ENCODE measurements at places on chromosomes 16 and 17.

DNA sequence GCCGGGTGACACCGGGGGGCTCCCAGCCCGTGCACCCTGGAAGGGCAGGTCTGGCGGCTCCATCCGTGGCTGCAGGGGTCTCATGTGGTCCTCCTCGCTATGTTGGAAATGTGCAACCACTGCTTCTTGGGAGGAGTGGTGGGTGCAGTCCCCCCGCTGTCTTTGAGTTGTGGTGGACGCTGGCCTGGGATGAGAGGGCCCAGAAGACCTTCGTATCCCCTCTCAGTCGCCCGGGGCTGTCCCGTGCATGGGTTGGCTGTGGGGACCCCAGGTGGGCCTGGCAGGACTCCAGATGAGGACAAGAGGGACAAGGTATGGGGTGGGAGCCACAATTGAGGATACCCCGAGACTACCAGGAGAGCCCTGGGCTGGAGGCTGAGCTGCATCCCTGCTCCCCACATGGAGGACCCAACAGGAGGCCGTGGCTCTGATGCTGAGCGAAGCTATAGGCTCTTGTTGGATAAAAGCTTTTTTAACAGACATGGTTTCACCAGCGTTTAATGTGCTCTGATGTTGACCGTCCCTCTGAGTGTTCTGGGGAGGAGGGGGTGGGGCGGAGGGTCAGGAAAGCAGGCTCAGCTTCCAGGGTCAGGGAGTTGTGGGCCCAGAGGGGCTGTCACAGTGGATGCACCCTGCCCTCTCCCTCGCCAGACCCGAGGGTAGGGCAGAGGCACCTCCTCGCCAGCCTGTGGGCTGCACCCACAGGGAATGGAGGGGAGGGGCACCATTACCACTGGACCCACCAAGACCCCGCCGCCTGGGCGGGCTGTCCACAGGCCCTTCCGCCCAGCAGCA, 5.4 kb downstream of the SPATA2L start:
- DNase-seq = no peak

- no peak for DNase-seq
Observed at GRCh38 chr16:78353640-78354275, 254.3 kb downstream of the WWOX start.

DNA sequence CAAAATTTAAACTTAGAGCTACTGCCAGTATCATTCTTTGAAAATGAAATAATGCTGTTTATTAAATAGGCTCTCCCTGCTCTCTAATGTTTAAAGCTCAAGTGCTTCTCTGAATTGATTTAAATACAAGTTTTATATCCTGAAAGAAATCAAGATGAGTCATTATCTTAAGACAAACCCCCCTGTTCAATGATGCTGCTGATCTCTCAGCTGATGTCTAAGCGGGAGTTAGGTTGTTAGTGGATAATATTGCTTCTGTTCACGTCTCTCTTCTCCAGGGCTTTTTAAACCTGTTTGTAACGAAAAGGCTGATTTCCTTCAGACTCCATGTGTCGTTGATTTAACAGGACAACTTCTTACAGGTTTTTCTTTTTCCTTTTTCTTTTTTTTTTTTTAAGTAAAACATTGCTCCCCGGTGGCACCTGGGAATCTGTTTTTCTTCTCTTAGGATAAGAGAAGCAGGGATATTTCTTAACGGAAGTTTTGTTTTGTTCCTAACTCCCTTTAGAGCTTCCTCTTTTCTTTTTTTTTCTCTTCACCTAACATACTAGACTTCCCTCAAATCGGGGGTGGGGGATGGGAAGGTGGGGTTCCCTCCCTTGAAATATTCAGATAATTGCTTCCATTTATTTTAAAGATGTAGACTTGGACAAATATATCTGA, 807 bp upstream of the LYRM9 start:
- DNase-seq = no peak

DNA sequence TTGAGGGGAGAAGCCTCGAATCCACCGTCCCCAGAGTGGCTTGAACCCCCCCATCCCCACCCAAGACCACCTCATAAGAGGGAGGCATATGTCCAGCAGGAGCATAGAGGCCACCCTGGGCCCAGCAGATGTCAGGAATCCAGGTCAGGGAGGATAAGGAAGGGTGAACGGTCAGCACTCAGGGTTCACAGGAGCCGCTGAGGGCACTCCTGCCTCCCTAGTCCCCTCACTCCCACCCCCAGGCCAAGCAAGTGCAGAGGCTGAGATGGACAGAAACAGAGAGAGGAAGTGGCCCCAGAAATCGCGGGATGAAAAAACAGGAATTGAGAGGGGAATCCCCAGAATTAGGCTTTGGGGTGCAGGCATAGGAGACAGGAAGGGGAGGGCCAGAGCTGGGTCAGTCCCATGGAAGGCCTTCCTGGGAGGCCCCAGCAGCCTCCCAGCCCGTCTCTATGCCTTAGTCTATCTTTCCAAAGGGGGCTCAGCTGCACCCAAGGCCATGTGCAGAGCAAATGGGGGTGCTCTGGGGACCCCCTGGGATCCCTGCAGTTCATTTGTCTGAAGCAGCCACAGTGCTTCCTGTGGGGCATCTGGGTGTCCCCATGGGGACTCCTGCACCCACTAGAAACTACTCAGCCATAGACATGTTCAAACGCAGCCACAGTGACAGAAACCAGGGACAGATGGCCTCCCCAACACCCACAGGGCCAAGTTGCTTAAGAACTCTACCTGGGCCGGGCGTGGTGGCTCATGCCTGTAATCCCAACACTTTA, 1.7 kb downstream of the CMTM3 start:
- peak; percentile 65 for DNase-seq

DNA sequence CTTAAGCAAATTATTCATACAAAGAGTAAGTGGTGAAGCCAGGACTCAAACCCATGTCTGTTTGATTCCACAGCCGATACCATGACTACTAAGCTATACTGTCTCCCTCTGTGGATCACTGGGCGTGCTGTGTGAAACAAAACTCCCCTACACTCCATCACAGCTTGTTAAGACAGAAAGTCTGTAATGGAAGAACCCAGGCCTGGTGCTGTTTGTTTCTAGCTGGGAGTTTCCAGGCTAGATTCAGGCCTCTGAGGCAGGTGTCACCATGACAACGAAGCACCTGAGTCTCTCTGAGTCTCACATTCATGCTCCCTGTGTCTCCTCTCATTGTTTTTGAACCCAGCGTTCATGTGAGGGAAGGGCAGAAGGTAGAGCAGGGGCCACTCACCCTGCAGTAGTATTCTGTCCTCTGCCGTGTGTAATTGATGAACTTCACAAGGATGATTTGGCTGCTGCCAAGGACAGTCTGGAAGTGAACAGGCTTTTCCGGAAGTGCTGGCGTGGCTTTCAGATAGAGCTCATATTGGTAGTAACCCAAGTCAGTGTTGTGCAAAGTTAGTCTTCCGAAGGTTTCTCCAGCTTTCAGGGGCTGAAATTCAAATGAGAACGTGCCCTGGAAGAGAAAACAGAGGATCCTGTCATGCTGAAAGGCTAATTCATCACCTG, 8.6 kb upstream of the VAC14 start:
- no peak for DNase-seq

DNA sequence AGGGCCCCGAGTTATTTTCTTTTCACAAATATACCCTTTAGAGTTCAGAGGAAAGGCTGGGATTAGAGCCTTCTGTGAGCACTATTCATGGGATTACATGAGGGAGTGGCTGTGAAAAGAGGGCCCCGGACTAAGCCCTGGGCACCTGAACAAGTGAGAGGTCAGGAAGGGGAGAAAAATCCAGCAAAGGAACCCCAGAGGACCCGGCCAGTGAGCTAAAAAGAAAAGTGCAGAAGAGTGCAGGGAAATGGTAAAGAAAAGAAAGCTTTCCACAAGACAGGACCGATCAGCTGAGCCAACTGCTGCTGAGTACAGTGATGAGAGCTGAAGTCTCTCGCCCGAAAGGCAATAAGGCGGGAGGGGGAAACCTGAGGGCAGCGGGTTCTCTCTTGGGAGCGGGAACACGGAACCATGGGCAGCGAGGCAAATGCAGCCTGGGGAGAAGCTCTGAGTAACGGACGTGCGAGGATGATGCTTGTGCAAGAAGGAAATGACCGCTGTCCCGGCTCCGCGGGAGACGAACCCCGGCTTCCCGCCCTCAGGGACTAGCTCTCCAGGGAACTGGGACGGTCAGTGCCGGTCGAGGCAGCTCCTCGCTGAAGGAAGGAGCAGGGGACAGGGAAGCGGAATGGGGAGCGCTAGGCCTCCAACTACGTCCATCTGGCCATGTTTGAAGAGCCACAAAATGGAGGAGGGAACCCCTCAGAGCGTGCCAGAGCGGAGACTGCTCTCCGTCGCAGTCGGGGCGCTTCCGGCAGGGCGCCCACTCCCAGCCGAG, 665 bp upstream of the ALDH3A2 start:
- no peak for DNase-seq

- DNase-seq = no peak
Observed at GRCh38 chr17:75335315-75335714, 46.1 kb upstream of the SLC25A19 start.

All from activated naive CD4-positive, alpha-beta T cell treated with anti-CD3 and anti-CD28 coated beads, Interleukin-2, amount 50 U/mL, for 72 hours (primary cell).